ENCODE measurements at places on chromosomes 11 and 22.

DNA sequence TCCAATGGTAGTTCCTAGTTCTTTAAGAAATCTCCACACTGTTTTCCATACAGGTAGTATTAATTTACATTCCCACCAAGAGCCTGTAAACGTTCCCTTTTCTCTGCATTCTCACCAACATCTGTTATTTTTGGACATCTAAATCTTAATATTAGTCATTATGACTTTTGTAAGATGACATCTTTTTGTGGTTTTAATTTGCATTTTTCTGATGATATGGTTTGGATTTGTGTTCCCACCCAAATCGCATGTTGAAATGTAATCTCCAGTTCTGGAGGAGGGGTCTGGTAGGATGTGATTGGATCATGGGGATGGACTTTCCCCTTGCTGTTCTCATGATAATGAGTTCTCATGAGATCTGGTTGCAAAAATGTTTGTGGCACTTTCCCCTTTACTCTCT lies 89.0 kb downstream of the MUC15 start:
- DNase-seq, result no peak

- no peak for DNase-seq
Observed at GRCh38 chr11:3382613-3383285, 3.8 kb upstream of the ZNF195 start.

DNA sequence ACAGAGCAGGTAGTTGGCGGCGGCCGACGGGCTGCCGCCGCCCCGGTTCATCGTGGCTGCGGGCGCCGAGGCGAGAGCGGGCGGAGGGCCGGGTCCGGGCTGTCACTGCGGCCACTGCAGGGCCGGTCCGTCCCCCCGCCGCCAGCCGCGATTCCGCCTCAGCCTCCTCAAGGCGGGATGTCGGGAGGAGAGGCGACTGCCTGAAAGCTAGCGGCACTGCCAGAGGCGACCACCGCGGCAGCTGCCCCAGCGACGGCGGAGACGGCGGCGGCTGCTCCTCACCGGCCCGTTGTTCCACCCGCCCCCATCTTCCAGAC lies 234 bp downstream of the SESN3 start:
- no peak for DNase-seq

DNA sequence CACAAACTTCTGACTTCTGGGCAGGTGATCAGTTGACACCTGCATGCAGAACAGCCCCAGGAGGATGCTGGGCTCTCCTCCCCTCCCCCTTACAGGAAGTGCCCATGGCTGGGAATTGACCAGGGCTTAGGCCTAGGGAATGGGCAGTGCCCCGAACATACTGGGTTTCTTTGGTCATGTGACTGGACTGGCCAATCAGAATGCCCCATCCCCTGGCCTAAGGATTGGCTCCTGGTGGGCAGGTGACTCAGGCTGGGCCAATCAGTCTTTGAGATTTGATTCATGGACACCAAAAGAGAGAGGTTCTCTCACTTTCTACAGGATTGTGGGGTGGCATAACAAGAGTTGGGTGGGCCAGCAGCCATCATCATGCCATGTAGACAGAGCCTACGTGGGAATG lies 37.1 kb downstream of the MCM5 start:
- DNase-seq, result peak; percentile 28

DNA sequence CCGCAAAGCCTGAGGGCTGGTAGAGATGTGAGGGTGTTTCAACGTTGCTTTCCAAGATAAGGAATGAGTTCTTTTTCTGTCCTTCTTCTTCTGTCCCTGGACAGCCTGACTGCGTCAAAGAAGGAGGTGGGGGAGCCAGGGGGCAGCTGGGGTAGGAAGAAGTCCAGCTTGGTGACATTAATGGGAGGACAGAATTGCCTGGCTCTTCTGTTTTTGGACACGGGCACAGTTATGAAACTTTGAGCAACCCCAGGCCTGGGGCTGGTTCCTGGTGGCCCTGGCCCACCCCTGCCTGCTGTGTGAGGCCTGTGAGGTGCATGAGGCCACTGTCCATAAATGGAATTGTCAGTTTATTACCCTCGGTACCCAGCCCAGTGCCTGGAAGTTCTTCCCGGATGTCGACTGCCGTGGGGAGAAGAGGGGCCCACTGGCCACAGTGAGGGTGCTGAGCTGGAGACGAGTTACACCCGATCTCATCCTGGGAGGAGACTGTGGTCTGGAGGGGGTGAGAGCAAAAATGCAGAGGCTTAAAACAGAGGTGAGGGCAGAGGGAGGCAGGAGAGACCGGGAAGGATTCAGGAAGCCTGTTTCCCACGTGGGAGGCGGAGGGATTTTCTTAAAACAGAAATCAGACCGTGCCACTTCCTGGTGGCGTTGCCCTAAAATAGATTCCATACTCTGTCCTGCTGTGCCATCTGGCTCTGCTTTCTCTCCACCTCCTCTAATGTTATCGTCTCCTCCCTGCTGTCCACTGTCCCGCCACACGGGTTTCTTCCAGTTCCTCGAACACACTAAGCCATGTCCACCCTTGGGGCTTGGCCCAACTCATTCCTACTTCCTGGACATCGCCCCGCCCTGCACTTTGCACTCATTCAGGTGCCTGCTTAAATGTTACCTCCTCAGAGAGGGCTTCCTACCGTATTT lies 59.7 kb upstream of the RASD2 start:
- DNase-seq, result peak; percentile 23

- DNase-seq, result no peak
Observed at GRCh38 chr11:71992136-71992730, 6.5 kb upstream of the IL18BP start.

DNA sequence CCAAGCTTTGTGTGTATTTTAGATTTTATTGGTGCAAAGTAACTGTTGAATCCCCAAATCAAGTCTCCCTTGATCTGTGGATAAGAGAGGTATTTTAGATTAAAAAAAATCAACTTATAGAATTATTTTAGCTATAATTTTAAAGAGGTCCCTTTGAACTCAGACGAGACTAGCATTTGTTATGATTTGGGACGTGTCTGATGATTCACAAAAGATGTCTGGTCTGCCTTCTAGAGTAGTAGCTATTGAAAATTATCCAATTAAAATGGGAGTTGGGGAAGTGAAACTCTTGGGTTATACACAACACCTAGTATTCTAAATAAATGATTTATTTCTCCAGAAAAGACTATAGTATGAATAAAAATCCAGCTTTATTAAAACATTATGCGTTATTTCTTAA lies 227.9 kb upstream of the GRIA4 start:
- no peak for DNase-seq

- no peak for DNase-seq
Observed at GRCh38 chr22:47397673-47398072, 635.2 kb downstream of the TBC1D22A start.

DNA sequence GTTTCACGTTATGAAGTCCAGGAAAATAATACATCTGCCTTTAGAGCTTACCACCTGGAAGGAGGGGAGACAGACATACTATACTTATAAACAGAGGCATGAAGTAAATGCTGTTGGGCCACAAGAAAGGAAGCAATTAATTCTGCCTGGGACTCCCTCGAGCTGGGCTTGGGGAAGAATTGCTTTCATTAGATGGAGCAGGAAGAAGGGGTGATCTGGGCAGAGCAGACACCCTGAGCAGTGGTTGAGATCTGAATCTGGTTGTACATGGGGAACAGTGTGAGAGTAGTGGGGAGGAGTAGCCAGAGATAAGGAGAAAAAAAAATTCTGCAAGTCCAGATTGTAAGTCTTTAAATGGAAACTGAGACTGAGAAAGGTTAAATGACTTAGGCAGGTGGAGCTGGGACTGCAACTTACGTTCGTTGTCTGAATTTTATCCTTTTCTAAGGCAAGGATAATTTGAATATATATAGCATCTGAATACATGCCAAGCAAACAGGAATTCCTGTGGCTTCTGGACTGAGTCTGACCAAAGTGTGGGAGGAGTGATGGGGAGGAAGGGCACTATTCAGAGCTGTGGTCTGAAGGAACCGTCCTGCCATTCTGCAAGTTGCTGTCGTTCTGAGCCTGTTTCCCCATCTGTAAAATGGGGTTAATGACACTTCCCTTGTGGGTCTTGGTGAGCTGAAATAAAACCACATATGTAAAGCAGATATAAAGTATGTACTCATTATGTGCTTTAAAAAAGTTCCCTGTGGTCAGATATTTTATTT lies 7.9 kb downstream of the NCAM1 start:
- DNase-seq, result no peak

Measured in M059J (cell line).